ENCODE measurements at places on chromosomes 1 and 21.

DNA sequence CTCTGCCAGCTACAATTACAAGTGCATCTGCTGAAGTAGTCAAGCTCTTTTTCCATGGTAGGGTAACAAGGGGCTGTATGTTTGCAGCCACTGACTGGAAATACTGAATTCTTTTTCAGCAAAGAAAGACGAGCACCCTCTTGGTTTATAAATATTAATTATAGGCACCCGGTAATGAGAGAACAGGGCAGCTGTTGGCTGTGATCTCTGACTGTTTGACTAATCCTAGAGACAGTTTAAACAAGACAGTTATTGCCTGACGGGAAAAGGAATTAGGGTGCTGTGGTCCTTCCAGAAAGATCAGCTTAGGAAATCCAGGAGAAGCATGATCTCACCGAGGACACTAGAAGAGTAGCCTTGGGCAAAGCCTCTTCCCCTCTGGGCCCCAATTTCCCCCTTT is 183.7 kb upstream of the ZC3H12A start:
- no peak for DNase-seq

DNA sequence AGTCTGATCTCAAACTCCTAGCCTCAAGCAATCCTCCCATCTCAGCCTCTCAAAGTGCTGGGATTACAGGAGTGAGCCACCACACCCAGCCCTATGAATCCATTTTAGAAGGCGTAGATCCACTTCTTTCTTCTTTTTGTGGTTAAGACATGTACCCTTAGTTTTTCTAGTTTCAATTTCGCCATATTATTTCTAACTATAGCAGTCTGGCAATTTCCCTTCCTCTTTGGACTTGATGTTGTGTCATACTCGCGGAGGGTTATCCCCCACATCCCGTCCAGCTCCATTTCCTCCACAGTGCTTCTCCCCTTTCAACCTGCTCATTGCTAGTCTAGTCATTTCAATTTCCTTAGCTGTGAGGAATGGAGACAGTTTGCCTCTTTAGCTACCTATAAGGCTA is 5.2 kb upstream of the LRRC8D start:
- DNase-seq = no peak

GRCh38 chr1:234933475-234933874 is 195.2 kb downstream of the TOMM20 start:
- DNase-seq = no peak

- no peak for DNase-seq
Measured at GRCh38 chr1:204621996-204622395, 63.5 kb downstream of the LRRN2 start.

DNA sequence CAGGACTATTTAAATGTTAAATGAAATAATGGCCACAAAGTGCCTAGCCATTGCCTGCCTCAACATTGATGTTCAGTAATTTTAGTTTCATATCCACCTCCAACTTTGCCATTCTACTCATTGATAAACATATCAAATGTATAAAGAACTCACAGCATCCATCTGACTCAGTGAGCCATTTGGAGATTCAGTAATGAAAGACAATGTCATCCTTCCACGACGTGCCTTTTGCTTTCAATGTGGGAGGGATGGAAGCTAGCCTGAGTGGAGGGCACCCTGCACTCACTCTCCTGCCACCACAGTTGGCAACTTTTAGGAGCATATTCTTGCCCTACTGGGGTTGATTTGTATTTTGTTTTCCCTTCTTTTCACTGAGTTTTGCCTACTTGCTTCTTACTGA is 151.5 kb downstream of the GLUL start:
- DNase-seq = no peak

DNA sequence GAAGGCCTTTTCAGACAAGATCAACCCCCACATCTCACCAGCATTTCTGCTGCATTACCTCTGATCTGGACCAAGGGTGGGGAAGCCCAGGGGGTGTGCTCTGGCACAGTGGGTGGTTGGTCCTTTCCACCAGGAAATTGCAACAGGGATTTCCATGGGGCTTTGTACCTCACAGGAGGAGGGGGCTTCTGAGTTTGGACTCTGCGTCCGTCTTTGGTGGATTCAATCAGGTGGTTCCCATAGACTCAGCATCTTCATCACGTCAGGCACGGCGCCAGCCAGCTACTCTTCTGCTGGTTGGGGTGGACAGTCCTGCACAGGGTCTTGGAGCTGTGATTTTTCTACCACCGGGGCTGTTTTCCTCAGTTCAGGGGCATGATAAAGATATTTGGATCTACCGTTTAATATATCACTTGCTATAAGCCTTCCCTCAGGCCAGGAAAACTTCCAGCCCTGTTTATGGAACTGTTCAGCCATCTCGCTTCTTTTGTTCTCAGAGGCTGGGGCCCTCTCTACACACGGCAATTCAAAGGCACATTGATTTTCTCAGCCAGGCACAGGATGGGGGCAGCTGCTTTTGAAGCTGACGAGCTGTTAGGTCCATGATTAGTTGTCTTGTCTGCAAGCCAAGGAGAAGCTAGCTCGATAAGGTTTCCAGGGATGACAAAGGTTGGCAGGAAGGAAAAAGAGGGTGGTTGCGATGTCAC is 467.3 kb downstream of the CAMTA1 start:
- DNase-seq = no peak

- DNase-seq = no peak
Measured at GRCh38 chr1:111192074-111192473, 8.4 kb downstream of the DENND2D start.

DNA sequence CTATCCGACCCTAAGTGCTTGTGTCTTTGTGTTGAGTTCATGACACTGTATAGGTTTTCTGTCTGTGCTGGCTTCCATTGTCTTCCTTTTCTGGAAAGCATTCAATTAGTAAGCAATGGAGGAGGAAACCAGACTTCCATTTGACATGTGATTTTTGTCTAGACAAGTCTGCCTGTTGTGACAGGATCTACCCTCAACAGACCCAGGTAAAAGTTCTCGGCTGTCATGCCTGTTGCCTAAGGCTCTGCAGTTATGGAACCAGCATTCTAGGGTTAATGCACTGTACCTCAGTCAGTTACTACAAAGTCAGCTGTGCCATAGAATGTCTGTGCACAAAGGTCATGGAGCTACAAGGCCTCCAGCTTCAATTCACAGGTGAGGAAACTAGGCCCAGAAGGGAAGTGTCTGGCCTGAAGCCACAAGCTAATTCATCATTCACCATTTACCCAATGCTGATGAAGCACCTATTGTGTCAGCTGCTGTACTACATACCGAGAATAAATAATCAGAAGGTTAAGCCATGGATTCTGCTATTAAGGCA is 72.3 kb downstream of the PLPP3 start:
- DNase-seq = no peak

DNA sequence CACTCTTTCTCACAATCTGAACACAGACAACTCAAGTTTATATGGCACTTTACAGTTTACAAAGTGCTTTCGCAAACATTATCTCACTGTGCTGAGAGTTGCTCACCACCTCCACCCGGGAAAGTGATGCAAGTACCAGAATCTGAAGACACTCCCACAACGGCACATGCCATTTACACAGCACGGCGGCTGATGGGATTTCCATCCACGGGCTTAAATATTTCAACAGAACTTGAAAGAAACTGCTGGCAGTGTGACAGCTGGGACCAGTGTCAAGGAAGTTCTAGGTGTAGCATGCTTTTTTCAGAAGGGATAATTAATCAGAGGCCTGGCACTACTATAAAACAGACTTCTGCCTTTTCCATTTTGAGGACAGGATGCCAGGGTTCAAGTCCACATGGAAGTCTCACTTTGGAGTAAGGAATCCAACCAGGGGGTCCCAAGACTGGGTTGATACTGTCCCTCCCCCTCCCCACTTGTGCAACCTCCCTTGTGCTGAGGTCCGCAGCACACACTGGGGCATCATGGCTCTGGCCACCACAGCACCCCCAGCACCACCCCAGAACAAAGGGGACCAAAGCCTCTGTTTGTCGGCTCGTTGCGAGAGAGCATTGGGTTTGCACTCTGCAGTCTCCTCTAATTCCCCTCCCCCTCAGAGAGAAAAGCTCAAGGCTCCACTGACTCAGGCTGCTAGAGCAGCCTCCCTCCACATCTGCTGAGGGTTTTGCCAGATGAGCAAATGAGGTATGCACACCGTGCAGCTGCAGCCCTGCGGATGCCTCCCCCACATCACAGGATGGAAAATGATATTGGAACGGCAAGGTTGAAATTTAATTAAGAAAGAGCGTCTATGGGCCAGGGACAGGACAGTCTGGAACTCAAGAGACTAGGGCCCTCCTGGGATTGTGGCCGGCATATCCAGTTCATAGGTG is 154.9 kb downstream of the TGFBR3 start:
- no peak for DNase-seq

DNA sequence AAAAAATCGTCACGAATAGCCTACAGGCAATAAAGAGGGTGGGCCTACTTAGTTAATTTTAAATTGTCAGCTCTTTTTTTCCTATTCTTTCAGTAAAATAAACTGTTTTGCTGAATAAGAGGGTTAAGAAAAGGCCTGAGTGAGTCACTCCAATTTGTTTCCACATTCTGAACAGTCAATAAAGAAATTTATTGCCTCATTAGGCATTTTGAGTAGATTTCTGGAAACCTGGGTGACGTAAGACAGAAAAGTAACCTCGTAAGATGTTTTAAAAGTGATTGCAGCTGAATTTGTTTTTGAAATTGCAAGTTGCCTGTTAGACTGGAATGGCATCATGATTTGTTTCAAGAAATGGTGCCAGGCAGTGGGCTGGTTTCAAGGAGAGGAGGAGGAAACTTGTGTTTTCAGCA is 439.3 kb downstream of the USP25 start:
- no peak for DNase-seq

DNA sequence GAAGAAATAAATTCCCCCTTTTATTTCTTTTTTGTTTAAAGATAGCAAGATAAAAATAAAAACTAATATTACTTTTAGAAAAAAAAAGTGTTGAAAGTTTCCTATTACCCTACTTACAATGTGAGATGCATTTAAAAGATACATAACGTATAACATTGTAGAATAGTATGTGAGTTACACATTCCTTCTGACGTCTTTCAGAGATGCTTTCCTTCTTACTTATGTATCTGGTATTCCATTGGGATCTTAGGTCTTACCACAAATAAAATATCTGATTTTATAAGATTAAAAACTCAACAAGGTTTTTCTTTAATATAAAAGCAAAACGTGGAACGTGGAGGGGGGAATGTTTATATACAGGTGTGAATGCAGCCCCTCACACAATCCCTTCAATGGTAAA is 147.2 kb upstream of the ETS2 start:
- no peak for DNase-seq

DNA sequence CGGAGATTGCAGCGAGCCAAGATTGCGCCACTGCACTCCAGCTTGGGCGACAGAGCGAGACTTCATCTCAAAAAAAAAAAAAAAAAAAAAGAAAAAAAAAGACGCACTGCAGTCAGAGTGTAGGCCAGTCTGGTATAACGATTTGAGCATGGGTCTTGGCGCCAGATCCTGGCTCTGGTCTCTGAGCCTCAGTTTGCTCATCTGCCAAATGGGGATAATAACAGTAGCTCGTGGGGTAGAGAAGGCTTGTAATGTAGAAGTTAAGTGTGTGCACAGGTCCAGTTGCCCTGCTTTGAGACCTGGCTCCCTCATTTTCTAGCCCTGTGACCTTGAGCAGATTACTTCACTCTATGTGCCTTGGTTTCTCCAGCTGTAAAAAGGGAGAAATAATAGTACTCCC is 26.3 kb upstream of the GRHL3 start:
- no peak for DNase-seq

- no peak for DNase-seq
Measured at GRCh38 chr1:74083128-74083527, 114.8 kb downstream of the LRRIQ3 start.

DNA sequence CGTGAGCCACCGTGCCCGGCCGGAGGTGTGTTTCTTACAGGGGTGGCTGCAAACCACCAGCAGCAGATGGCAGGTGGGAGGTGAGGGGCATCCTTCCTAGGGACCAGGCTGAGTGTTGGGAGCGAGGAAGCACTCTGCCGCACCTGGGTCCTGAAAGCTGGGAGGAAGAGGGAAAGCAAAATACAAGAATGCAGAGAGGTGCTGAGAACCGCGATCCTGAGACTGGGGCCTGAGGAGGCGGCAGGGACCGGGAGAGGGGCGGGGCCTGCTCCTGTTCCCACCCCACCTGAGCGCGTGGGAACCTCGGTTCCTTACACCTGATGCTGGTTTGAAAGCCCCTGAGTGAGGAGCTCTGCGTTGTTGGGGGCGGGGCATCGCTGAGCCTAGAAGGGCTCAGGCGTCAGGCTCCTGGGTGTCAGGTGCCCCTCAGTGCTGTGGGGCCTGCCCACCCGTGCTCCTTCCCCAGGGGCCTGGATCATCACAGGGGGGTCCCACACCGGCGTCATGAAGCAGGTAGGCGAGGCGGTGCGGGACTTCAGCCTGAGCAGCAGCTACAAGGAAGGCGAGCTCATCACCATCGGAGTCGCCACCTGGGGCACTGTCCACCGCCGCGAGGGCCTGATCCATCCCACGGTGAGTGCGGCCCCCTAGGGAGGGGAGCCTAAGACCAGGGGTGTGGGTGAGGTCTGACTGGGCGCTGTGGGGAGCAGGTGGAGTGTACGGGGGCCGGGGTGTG is 15.5 kb downstream of the TRPM2 start:
- DNase-seq = no peak

DNA sequence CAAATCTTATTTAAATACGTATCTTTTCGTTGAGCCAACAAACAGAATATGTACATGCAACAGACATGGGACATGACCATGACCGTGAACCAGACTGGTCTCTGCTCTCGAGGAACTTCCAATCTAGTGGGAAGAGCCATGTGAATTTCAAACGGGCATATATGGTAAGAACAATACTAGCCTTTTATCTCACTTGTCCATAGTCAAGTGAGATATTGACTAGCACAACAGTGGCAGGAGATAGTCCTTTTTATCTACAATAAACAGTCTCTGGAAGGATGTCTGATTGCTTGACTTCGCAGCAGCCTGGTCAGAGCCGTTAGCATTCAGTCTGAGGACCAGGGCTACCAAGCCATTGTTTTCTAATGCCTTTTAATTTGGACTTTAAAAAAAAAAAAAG is 12.6 kb upstream of the PLA2G2C start:
- no peak for DNase-seq

DNA sequence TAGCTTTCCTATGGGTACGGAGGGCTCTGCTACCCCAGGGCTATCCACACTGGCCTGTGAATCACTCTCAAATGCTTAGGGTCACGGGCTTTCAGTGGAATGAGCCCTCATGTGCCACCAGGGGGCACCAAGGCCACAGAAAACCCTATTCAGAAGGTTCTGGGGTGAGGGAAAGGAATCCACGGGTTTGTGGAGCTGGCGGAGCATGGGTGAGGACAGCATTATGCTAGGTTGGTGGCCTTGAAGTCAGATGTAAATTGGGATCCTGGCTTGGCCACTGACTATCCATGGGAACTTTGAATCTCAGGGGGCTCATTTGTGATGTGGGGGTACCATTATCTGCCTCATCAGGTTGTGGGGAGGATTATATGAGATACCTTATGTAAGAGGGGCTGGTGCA is 5.1 kb upstream of the LAMTOR5 start:
- peak; percentile 41 for DNase-seq
